ENCODE measurements at places on chromosomes 16 and 17.

DNA sequence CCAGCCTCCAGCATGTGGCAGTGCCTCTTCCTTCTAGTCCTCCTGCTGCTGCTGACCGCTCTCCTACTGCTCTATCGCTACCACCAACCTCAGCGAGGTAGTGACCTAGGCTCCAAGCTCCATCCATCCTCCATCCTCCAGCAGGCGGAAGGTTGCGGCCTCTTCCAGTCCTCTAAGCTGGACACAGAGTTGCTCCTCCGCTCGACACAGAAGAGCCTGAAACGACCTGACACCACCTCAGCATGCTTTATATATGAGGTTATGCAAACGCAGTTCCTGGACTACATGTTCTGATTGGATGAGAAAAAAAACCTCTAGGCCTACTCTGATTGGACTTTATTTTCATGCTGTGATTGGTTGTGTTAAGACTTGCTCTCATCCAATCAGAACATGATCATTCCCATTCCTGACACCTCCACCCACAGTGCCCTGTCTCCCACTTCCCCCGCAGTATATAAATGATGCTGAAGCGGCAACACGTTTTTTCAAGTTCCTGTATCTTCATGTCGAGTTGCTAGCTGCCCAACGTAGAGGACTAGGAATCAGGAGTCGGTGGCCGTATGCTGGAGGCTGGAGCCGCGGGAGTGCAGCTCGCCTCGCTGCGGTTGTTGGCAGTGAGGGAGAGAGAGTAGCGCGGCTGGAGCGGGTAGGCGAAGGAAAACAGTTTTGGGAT lies 398.1 kb downstream of the KCNJ18 start:
- no peak for DNase-seq

DNA sequence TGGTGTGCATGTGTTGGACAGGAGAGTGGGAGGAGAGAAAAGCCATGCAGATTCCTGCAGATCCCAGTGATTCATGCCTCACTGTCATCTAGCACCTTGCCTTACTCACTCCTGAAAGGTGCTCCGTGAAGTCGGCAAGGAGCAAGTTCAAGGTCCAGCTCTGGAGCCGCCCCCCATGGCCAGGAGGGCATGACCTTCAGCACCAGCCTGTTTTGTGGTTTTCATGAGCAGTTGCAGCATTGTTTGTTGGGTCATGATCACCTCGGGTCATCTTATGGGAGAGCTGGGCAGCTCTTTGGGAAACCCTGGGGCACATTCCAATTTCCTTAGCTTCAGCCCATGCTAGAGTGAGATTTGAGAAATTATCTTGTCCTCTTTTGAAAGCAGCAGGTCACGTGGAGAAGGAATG lies 137.5 kb upstream of the IRX3 start:
- no peak for DNase-seq

DNA sequence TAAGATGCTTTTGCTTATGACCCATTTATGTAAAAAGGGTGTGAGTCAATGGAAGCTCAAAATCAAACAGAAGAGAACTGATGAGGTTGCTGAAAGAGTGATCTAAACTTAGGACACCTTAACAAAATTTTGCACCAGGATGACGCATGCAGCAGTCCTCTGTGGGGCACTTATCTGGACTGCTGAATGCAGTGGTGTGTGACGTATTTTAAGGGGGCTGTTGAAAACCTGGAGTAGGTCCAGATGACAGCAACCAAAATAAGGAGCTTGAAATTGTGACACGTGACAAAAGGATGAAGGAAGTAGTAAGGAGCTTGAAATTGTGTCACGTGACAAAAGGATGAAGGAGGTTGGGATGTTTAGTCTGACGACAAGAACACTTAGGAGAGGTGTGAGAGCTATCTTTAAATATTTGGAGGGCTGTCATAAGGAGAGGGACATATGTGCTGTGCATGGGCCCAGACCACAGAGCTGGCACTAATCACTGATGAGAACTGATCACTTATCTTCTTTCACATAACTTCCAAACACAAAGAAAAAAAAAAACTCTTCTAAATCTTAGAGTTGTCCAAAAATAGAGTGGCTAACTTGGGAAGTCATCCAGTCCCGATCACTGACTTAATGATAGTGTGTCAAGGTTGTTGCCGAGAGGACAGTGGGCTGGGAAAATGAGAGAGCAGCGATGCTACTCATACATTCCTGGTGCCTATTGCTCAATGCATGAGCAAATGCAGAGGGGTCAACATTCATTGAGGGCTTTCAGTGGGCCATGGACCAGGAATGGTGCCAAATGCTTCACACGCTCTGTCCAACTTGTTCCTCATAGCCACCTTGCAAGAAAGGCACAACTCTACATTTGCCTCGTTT lies 264.2 kb upstream of the ZFHX3 start:
- DNase-seq, result no peak

GRCh38 chr16:70703835-70704381 lies 18.1 kb upstream of the MTSS2 start:
- no peak for DNase-seq

DNA sequence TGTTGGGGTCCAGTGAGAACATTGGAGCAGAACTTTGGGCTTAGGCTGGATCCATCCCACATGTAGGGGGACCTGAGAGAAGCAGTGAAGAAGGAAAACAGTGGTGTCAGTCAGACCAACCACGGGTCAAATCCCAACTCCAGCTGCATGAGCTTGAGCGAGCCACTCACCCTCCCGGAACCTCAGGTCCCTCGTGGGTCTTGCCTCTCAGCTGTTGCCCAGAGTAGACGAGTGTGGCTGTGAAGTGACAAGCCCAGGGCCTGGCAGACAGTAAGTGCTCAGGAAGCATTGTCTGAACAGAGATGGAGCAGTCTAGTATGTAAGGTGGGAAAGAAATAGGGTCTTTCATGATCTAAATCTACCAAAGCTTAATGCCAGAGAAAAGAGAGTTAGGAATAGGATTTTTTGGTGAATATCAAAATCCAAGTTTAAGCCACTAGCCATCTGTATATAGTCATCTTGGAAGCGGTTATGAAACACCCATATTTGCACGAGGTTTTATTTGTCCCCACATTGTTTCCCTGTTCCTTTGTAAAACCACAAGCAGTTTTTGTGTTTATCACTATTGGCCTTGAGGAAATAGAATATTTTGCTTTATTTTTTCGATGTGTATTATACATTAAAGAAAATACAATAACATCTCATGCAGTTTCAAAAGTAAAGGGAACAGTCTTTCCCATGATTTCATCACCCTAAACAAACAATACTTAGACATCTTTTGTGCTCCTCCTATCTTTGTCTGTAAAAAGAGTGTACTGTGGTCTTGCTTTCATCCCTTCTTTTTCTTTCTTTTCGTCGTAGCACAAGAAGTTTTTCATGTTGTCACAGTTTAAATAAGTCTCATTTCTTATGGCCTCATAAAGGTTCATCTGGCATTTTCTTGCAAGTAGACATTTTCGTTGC lies 112.0 kb downstream of the CLEC16A start:
- DNase-seq, result no peak

GRCh38 chr17:31068291-31068690 lies 26.5 kb upstream of the NF1 start:
- DNase-seq, result no peak

Data from omental fat pad (tissue), 4 donors.